ENCODE measurements at places on chromosomes 3 and 15. TPM values are rescaled to one million over a fixed set of nuclear protein-coding genes. Genes with fewer than 3 reads are reported as not detected.
A peak's percentile ranks its signal among the peaks of the same experiment; 100 is the strongest.

- no peaks in the 10 kb centered on the region for H3K27me3 ChIP-seq
- no peak for DNase-seq
- no peak overlapping the region for H3K27ac ChIP-seq
- H3K4me3 ChIP-seq: no peak overlapping the region
Observed at GRCh38 chr15:60554494-60554893, 75.6 kb upstream of the ICE2 start.

The GOLGA8K gene
- 2.6 TPM for total RNA-seq

The CADPS gene
- total RNA-seq: not detected

- H3K27me3 ChIP-seq: no peaks in the 10 kb centered on the region
- no peak for DNase-seq
- no peak overlapping the region for H3K4me3 ChIP-seq
- no peaks in the 10 kb centered on the region for H3K36me3 ChIP-seq
- H3K27ac ChIP-seq: peak overlapping the region; percentile 91
Observed at GRCh38 chr15:40070166-40070557, 31.2 kb upstream of the SRP14 start.

DNA sequence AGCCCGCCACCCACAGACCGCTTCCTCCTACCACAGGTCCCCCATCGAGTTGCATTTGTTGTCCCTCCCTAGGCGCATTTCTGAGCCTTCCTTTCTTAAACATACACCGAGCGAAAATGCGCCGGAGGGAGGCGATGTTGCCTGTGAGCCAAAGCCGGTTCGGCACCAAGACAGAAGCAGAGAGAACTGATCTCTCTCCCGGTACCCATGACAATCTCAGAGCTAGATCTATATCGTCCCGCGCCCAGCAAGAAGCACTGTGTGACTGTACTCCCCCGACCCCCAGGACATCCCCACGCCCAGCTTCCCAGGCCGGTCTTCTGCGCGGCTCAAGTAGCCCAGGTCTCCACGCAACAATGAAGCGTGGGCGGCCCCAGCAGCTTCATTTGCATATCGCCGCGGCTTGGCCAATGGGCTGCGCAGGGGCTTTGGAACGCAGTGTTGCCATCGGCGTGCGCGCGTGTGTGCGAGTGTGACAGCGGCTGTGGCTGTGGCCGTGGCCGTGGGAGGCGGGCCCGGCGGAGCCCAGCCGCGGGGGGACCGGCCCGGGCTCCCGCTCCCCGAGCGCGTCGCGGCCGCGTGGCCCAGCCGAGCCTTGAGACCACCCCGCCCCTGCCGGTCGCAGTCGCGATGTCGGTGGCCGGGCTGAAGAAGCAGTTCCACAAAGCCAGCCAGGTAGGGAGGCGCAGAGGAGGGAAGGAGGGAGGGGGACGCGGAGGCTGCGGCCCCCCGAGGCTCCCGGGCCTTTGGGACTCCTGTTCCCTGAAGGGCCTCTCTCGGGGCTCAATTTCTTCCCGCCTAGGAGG, at the start of gene SH3GL3:
SH3GL3 (plus strand) TSS at position 438 of the 806 bp plus-strand sequence; CDS start at position 631, 193 bp downstream.
- peak; percentile 93 for DNase-seq
- no peak within 1 kb of the TSS for H3K4me3 ChIP-seq
- H3K36me3 ChIP-seq: no peaks in the 10 kb centered on the region
- peaks cover 14% of the 10 kb centered on the region for H3K4me1 ChIP-seq
- no peaks in the 10 kb centered on the region for H3K27me3 ChIP-seq
- no peak within 1 kb of the TSS for H3K27ac ChIP-seq

The CD80 gene
- 26.4 TPM for total RNA-seq

DNA sequence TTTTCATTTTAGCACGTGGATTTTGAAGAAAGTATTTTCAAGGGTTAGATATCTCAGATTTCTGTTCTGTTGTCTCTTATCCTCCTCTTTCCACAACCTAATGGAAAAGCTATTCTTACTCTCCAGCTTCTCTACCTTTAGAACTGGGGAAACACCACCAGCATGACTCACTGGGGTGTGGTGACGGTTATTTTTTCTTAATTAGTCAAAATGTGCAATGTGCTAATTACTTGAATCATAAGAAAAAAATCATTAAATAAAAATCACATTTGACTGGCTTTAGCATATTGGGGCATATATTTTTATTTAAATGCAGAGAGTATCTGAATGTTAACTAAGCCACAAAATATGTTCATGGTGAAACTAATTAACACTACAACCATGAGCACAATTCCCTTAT, 570.7 kb upstream of the AGTR1 start:
- no peak overlapping the region for H3K27ac ChIP-seq
- H3K4me1 ChIP-seq: no peaks in the 10 kb centered on the region
- no peaks in the 10 kb centered on the region for H3K27me3 ChIP-seq
- no peak overlapping the region for H3K4me3 ChIP-seq
- no peaks in the 10 kb centered on the region for H3K36me3 ChIP-seq

The FGD5 gene
- total RNA-seq: 61.9 TPM

The UBA5 gene
- 65.8 TPM for total RNA-seq

- no peaks in the 10 kb centered on the region for H3K36me3 ChIP-seq
- no peak for DNase-seq
- H3K4me3 ChIP-seq: no peak overlapping the region
Observed at GRCh38 chr3:4065085-4065484, 238.1 kb upstream of the SETMAR start.

DNA sequence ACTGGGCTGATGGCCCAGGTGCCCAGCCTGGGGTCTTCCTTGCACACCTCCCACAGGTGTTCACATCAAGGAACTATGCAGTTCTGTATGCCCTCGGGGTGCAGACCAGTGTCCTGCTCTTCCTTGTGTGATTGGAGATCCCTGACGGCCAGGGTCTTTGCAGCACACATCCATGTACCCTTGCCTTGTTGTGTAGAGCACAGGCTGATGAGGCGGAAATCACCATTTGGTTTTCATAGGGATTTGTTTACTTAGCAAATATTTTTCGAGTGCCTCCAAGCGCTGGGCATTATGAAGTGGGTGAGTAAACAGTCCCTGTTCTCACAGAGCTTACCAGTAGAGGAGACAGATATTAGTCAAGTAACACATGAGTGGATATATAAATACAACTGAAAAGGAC, 209.3 kb upstream of the UMPS start:
- H3K36me3 ChIP-seq: no peaks in the 10 kb centered on the region
- peak; percentile 40 for DNase-seq
- H3K4me1 ChIP-seq: peaks cover 7% of the 10 kb centered on the region
- H3K27ac ChIP-seq: no peak overlapping the region
- H3K27me3 ChIP-seq: no peaks in the 10 kb centered on the region

The GPR15 gene
- total RNA-seq: not detected

DNA sequence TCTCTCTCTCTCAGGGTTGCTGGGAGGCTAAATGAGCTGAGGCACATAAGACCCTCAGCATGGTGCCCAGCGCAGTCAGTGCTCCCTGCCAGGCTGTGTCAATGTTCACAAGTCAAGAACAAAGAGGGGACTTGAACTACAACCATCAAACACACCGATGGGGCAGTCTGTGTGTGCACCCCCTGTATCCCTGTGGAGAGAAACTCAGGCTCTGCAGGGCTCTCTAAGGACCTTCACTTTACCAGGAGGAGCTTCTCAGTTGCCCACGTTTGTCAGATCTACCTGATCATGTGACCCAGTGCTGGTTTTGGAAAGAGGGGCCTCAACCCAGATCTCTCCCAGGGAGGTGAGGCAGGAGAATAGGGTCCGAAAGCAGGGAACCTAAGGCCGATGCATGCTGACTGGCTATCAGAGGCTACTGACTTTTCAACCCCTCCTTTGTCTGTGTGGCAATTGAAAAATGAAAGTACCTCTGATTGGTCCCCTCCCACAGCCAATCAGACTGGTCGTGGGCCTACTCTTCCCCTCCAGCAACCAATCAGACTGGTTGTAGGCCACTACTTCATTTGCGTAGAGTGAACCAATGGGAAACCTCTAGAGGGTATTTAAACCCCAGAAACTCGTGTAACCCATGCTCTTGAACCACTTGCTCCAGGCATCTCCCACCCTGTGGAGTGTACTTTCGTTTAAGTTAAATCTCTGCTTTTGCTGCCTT, 34.0 kb downstream of the RHCG start:
- no peak overlapping the region for H3K4me3 ChIP-seq
- H3K4me1 ChIP-seq: no peaks in the 10 kb centered on the region
- no peaks in the 10 kb centered on the region for H3K27me3 ChIP-seq
- H3K27ac ChIP-seq: no peak overlapping the region
- H3K36me3 ChIP-seq: no peaks in the 10 kb centered on the region
- DNase-seq: no peak

DNA sequence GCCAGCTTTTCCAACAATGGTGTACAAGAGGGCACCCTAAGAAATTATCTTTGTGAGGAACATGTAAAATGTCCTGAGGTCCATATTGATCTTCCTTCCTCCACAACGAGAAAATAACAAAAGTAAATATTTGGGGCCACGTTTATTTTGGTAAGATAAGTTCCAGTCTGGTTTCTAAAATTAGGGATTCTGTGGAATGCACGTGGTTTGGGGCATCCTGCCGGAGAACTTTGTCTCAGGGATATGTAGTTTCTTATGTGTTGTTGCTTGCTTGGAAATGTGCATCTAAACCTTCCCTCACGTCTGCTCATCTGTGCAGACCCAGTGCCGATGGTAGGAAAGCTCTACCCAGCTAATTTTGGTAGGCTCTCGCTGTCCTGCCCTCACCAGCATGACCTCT, 62.8 kb downstream of the CTDSPL start:
- H3K4me3 ChIP-seq: no peak overlapping the region
- H3K4me1 ChIP-seq: peaks cover 41% of the 10 kb centered on the region
- no peaks in the 10 kb centered on the region for H3K27me3 ChIP-seq
